Activated CD4-positive, alpha-beta T cell treated with anti-CD3 and anti-CD28 coated beads, Interleukin-2, amount 10 ng/mL, durations not matched to agents 7 days and 5 days (primary cell): ENCODE measurements at places on chromosomes 5 and 9. TPM values are rescaled to one million over a fixed set of nuclear protein-coding genes. Genes with fewer than 3 reads are reported as not detected.

DNA sequence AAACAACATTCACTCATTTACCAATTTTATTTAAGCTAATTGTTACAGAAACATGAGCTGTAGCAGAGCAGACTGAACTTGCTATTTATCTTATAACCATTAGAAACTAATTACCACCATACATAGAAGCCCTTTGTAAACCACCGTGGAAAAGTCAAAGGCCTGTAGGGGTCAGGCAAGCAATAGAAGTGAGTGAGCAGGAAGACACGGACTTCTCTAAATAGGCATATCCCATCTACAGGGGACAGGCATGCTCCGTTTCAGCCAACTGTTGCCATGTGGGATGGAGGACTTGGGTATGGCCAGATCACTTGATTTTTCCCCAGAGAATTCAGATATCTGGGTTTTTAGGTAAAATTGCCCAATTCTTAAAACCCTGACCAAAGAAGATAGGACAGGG, 44.8 kb downstream of the PRRC1 start:
- DNase-seq, result no peak

GRCh38 chr9:137021979-137022661, 5.9 kb downstream of the ABCA2 start:
- peak; percentile 75 for DNase-seq

DNA sequence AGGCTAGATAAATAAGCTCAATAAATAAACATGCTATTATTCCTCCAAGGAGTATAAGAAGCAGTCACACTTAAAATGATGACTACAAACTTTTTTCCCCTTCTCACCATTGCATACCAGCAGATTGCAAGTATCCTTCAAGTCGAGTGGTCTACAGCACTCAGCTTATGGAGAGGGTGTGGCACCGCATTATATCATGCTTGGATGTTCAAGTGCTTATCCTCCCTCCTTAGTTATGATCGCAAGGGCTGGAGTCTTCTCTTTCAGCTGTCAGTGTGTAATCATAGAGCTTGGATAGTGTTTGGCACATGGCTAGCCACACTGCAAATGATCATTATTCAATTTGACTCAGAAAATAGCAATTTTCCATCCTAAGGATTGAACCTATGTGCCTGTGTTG, 124.0 kb downstream of the CARTPT start:
- DNase-seq, result no peak

GRCh38 chr5:149154650-149155049, 13.4 kb downstream of the ABLIM3 start:
- DNase-seq, result no peak

DNA sequence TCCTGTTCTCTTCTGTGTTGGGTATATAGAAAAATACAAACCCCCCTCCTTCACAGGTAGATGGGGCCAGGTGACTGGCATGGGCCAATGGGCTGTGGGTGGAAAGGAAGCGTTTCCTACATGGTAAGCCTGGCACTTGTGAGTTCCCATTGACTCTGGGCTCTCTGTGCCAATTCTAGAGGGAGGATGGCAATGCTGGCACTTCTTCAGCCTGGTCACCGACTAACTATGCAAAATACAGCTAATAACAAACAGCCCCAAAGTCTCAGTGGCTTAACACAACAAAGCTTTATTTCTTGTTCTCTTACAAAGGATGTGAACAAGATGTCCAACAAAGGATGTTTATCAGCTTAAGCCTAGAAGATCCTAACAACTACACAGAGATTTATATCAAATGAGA, 258.1 kb downstream of the SYK start:
- DNase-seq, result no peak

- DNase-seq, result peak; percentile 72
Measured at GRCh38 chr5:170273968-170274710, 23.4 kb downstream of the LCP2 start.

DNA sequence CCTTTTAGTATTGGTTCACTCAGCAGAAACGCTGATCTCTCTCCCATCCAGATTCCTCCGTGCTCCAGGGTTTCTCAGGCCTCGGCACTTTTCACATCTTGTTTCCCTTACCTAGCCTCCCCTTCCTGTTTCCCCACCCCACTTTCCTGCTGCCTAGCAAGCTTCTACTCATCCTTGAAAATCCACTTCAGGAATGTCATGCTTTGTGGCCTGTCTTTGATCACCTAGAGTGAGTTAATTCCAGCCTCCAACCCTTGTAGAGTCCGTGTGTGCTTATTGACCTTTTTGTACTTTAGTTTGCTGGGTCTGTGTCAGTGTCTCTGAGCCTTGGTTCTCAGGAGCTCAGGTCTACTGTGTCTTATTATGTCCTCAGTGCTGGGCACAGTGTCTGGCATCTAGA, 116.6 kb downstream of the AOPEP start:
- DNase-seq, result no peak

- no peak for DNase-seq
Measured at GRCh38 chr5:107875833-107876232, 205.1 kb upstream of the EFNA5 start.

DNA sequence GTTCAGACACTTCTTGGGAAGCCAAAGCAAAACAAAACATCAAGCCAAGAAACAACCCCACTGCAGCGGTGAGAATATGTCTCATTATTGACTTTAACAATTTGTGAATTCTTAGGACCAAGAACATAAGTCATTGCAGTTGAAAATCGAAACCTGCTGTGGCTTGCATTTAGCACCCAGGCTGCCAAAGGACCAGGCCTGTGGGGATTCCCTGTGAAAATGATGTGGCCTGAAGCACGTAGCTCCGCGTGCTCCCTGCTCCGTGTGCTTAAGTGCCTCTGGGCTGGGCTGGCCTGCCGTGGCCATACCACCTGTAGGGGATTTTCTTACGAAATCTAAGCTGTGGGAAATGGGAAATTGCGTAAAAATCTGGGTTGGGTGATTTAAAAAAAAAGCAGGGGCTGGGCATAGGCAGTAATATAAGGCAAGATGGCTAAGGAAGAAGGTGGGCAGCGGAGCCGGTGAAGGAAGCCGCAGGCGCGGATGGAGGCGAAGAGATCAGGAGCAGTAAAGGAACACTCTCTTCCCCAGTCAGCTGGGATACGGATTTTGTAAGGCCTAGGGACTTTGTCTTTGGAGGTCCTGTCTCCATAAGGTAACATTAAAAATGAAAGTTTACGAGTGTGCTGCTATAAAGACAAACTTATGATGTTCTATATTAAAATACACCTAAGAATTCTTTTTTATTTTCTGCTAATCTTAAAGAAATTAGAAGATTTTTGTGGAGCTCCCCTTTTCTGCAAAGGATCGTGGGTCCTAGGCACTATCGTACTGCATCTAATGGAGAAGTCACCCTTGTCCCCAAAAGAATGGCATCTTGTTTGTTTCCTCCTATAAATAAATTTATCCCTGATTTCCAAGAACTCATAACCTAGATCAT, 189.6 kb upstream of the SEMA6A start:
- no peak for DNase-seq

- DNase-seq, result no peak
Measured at GRCh38 chr5:102975457-102976182, 144.3 kb downstream of the GIN1 start.

DNA sequence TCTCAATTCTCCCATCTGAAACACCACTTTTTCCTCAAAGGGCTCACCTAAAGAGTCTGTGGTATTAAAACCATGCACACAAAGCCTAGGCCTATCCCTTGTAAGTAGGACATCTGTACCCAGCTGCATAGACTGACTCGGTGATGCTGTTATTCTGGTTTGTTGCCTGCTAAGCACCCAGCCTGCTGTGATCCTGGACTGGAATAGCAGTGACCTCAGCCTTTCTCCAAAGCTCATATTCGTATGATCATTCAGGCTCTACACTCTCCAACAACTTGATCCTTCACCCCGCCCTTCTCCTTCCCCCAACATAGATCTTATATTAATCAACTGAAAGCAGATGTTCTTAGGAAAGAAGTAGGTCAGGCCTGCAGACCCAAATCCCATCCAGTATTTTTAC, 81.4 kb upstream of the WWC1 start:
- no peak for DNase-seq

DNA sequence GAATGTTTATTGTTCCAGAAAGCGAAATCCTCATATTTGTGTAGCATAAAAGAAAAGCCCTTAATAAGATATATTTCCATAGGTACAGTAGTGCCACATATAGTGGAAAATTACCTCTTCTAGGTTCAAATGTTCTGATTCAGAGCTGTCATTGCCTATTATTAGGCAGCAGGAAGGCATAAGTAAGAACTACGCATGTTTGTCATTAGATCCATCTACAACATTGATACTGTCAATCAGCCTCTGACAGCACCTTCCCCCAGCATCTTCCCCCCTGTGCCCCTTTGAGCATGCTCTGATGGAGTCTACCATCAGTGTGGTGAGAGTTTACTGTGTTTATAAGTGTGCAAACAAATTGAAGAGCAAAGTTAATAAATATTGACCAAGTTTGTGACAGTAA, 816.1 kb downstream of the TLE4 start:
- no peak for DNase-seq

DNA sequence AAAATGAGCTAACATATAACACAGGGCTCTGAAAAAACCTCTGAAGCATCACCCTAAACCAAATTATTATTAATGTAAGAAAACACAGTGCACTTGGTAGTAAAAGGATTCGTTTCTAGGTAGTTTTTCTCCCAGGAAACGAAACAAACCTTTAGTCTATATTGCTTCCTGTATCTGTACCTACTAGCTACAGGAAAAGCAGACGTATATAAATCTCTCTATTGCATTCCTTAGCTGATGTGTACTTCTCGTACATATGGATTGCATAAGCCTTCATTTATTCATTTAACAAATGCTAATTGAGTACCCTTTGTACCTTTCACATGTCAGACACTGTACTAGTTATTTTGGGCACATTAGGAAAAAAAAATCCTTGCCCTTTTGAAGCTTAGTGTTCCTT, 85.0 kb upstream of the RASA1 start:
- no peak for DNase-seq

GRCh38 chr5:148806520-148806931, 19.9 kb upstream of the ADRB2 start:
- DNase-seq, result no peak

- DNase-seq, result no peak
Measured at GRCh38 chr9:5554254-5554653, 43.9 kb downstream of the PDCD1LG2 start.

DNA sequence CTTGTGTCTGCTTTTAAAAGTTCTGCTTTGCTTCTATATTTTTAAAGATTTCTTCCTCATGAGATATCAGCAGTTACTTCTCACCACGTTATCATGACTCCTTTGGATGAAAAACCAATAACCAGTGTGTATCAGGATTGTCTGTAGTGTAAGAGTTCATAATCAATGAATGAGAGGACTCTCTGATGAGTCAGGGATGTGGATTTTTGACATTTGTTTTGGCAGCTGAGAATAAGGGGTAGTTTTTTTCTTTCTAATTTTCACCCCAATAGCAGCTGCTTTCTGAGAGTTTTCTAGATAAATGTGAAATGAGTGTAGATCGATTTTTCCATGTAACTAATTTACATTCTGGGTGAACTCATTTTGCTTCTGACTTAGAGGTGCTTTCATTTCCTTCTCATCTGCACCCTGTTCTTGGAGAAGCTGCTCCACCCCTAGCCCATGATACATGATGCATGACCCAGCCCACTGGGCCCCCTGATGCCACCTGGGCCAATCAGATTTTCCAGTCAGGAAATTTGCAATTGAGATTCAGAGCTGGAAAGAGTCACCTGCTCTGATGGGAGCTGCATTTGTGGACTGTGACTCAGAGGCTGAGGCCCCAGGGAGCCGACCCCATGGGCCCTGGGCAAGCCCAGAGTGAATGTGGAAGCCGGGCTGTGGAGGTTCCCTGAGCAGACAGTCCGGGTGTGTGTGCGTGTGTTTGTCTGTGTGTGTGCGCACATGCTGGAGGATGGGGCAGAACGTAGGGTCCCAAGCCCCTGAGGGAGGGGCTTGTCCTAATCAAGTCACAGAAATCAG, 159.3 kb downstream of the RGS3 start:
- no peak for DNase-seq

DNA sequence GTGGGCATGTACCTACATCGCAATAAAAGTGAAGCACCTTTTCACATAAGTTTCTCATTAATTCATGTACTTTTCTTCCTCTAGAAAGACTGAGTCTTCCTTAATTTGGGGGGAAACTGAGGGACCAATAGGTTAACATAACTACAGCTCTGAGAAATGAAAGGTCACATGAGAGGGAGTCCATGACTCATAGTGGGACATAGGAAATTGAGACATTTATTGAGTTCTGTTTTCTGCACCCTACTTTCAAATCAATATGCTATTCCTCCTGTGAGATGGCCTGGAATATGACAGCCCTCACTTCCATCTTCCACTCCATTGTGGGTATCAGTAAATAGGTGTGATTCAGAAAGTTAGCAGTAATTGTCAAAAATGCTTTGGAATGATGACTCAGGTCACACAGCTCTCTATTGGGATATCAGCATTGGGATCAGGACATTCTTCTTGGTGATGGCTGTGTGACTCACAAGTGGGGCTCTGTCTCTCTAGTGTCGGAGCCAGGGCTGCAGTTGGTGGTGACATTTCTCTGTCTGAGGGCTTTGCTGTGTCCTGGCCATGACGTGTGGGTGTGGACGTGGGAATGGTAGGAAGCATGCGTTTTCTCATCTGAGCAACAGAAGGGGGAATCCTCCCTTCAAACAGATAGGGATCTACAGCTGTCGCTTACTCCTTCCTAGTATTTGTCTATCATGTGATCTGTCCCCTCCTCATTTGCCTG, 125.0 kb downstream of the TRIO start:
- DNase-seq, result no peak

Gene SAXO1
- not detected for total RNA-seq

Gene DAPK1
- total RNA-seq, result 0.35 TPM

Gene SPATA31A3
- not detected for total RNA-seq

Gene CERCAM
- total RNA-seq, result 0.17 TPM

Gene TEX48
- 0.97 TPM for total RNA-seq

Gene STPG3
- not detected for total RNA-seq

Gene FOXD4L4
- 0.37 TPM for total RNA-seq

Gene SPAAR
- not detected for total RNA-seq
